ENCODE measurements at places on chromosomes 2 and 18. TPM values are rescaled to one million over a fixed set of nuclear protein-coding genes. Genes with fewer than 3 reads are reported as not detected.

Gene MALL
- total RNA-seq: 1.1 TPM

Gene PARD3B
- 2.7 TPM for total RNA-seq

Gene STARD6
- not detected for total RNA-seq

Gene SLC9A2
- total RNA-seq: not detected

Gene MBD1
- total RNA-seq: 94.8 TPM

Gene ACOXL
- under 0.01 TPM for total RNA-seq

Gene UGT1A8
- under 0.01 TPM for total RNA-seq

Gene OTX1
- not detected for total RNA-seq

Gene KCNE4
- not detected for total RNA-seq
